Activated naive CD8-positive, alpha-beta T cell treated with anti-CD3 and anti-CD28 coated beads, Interleukin-2, amount 50 U/mL, for 24 hours (primary cell): ENCODE measurements at places on chromosomes 2 and 18.

DNA sequence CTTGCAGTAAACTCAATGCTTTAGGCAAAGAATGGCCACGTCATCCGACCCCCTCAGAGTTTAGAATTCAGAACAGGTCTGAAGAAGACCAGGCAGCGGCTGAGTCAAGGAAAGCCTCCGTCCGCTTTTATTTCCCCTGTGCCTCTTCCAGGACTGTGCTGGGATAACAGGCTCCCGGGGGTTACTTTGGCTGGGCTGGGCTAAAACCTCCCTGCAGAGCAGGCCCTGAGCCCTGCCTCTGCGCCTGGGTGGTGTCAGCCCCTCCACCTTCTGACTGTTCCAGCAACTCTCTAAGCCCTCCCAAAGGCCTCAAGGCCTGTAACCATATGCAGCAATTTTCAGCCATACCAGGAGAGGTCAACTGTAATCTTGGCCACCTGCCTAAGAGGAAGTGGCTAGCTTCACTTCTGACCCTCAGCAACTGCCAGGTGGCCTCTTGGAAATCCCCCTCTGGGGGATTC, 166.5 kb downstream of the RPIA start:
- H3K4me1 ChIP-seq: peaks cover 6% of the 10 kb centered on the region
- H3K27me3 ChIP-seq: peaks cover 4% of the 10 kb centered on the region
- H3K27ac ChIP-seq: peak overlapping the region; percentile 75
- H3K36me3 ChIP-seq: peaks cover 6% of the 10 kb centered on the region

GRCh38 chr18:37779220-37779619, 213.6 kb upstream of the CELF4 start:
- no peak overlapping the region for H3K27ac ChIP-seq
- H3K36me3 ChIP-seq: no peaks in the 10 kb centered on the region
- no peaks in the 10 kb centered on the region for H3K27me3 ChIP-seq
- no peak for DNase-seq
- H3K4me3 ChIP-seq: no peak overlapping the region
- H3K4me1 ChIP-seq: no peaks in the 10 kb centered on the region

DNA sequence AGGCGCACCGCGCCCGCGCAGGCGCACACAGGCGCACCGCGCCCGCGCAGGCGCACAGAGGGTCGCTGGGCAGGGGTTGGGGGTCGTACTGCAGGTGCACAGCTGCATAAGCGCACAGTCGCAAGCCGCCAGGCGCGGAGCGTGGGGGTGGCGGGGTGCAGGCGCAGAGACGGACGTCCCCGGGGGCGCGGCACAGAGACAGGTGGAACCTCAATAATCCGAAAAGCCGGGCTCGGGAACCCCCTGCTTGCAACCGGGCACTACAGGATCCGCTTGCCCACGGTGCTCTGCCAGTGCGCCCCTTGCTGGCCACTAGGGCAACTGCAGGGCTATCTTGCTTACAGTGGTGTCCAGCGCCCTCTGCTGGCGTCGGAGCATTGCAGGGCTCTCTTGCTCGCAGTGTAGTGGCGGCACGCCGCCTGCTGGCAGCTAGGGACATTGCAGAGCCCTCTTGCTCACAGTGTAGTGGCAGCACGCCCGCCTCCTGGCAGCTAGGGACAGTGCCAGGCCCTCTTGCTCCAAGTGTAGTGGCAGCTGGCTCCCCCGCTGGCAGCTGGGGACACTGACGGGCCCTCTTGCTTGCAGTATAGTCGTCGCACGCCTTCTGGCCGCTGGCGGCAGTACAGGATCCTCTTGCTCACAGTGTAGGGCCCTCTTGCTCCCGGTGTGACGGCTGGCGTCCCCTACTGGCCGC, 34.9 kb downstream of the FAM110C start:
- no peaks in the 10 kb centered on the region for H3K36me3 ChIP-seq
- H3K27ac ChIP-seq: no peak overlapping the region
- peak; percentile 72 for DNase-seq
- no peak overlapping the region for H3K4me3 ChIP-seq
- peaks cover 9% of the 10 kb centered on the region for H3K27me3 ChIP-seq
- H3K4me1 ChIP-seq: peaks cover 4% of the 10 kb centered on the region

- no peak for DNase-seq
- no peak overlapping the region for H3K27ac ChIP-seq
These were observed 37.1 kb upstream of the DARS1 start for GRCh38 chr2:136022396-136023146.

DNA sequence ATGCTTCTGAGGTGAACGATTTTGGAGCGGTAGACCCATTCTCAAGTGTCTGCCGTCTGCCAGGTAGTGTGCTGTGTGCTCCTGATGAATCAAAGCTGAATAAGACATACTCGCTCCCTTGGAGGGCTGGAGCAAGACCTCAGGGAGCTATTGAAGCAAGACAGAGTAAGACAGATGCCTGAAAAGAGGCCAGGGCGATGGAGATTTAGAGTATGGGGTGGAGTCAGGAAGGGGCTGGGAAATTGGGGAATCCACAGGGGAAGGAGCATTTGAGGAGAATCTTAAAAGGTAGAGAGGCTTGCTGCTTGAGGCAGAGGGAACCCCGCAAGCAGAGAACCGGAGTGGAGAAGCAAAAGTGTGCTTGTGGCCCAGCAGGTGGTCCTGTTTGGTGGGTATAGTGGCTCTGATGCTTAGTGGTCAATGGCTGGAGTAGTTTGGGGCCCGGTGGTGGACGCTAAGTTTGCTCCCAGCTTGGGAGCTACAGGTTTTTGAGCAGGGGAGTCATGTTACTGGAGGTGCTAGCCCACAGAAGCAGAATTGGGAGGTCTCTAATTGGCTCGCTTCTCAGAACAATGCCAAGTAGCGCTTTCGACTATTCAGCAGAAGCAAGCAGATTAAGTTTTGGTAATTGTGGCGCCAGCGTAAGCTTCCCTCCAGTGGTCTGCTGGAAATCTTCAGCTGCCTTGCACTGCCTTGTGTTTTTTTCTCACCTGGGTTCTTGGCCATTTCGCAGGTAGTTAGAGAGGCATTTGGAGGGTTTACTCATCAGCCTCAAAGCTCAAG, 2.0 kb downstream of the CNNM4 start:
- no peaks in the 10 kb centered on the region for H3K36me3 ChIP-seq
- no peaks in the 10 kb centered on the region for H3K27me3 ChIP-seq
- peak overlapping the region; percentile 51 for H3K27ac ChIP-seq
- H3K4me3 ChIP-seq: peak overlapping the region; percentile 88
- DNase-seq: no peak
- peaks cover 61% of the 10 kb centered on the region for H3K4me1 ChIP-seq

DNA sequence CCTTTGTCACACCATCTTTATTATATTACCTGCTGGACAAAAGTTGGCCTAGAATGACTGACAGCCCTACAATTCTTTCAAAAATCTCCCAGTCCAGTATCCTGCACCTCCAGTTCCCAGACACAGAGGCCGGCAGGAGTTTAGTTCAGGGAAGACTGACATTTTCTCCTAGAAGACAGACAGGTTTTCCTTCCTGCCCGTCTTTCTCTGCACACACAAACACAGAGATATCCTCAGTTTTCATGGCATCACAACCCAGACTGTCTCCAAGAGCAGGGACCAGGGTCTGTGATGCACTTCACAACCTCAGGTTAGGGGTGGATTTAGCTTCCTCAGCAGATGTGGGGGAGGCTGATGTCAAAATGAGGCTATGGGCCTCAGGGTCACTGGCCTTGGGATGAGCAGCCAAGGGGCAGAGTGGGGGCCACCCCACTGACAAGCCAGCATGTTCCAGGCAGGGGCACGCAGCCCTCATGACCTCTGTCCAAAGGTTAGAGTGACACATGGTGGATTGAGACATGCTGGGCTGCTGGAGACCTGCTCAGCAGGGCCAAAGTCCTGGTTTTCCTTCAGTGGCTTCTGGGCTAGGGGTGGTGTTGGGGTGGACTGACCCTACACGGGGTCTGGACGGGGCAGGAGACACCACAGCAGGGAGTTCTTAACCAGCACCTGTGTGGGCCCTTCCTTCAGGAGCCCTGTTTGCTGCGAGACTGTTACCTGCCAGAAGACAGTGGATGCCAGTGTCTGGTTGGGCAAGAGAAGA, 70.5 kb downstream of the SFXN5 start:
- DNase-seq: no peak
- no peak overlapping the region for H3K27ac ChIP-seq
- H3K4me3 ChIP-seq: no peak overlapping the region
- H3K36me3 ChIP-seq: no peaks in the 10 kb centered on the region
- H3K27me3 ChIP-seq: no peaks in the 10 kb centered on the region
- peaks cover 2% of the 10 kb centered on the region for H3K4me1 ChIP-seq

- peak; percentile 14 for DNase-seq
- H3K4me1 ChIP-seq: no peaks in the 10 kb centered on the region
- no peak overlapping the region for H3K4me3 ChIP-seq
- no peak overlapping the region for H3K27ac ChIP-seq
- no peaks in the 10 kb centered on the region for H3K27me3 ChIP-seq
These were observed 108.0 kb downstream of the CDH19 start for GRCh38 chr18:66495844-66496243.

DNA sequence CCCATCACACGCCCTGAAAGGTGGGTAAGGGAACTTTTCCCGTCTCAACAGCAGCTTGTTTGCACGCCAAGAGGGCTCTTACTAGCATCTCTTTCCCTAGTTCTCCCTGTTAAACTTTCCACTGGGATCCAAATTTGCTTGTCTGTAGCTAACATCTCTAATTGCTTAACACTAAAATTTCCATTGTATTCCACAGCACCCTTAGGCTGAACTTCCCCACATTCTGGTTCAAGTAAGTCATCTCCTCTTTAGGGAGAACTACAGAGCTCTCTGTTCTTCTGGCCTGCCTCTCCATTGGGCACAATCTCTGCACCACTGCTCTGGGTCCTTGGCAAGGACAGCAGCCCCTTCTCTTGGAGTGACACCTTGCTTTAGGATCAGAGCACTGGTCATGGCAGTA, 24.0 kb downstream of the UNC50 start:
- peaks cover 31% of the 10 kb centered on the region for H3K4me1 ChIP-seq
- no peaks in the 10 kb centered on the region for H3K27me3 ChIP-seq
- no peak for DNase-seq
- H3K27ac ChIP-seq: peak overlapping the region; percentile 72

DNA sequence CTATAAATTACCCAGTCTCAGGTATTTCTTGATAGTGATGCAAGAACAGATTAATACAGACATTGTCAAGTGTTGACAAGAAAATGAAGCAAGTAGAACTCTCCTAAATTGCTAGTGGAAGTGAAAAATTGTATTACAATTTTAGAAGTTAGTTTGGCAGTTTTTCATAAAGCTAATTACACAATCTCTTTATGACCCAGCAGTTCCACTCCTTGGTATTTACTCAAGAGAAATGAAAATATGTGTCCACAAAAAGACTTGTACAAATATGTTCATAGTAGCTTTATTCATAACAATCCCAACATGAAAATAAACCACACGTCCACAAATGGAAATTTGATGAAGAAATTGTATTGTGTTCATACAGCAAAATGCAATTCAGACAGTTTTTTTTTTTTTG, 49.4 kb downstream of the PDE1A start:
- no peak for DNase-seq
- no peak overlapping the region for H3K4me3 ChIP-seq
- no peaks in the 10 kb centered on the region for H3K27me3 ChIP-seq
- no peaks in the 10 kb centered on the region for H3K36me3 ChIP-seq
- H3K4me1 ChIP-seq: no peaks in the 10 kb centered on the region

DNA sequence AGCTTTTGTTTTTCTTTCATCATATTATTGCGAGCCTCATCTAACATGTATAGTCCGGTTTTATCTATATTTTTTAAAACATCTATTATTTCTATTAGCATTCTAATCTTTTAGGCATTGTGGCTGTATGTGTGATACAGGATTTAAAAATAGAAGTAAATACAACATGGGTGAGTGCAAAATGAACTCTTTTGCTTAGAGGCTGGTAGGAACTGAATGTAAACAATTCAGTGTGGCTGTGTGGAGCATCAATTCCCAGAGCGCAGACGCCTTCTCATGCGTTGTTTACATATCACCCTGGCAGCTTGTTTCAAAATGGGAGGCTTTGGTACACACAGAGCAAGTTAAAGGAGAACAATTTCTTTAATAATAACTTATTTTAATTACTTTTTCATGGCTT, 836 bp downstream of the DTNA start:
- DNase-seq: no peak
- H3K27ac ChIP-seq: no peak overlapping the region
- H3K4me3 ChIP-seq: no peak overlapping the region
- H3K4me1 ChIP-seq: no peaks in the 10 kb centered on the region
- H3K36me3 ChIP-seq: no peaks in the 10 kb centered on the region

DNA sequence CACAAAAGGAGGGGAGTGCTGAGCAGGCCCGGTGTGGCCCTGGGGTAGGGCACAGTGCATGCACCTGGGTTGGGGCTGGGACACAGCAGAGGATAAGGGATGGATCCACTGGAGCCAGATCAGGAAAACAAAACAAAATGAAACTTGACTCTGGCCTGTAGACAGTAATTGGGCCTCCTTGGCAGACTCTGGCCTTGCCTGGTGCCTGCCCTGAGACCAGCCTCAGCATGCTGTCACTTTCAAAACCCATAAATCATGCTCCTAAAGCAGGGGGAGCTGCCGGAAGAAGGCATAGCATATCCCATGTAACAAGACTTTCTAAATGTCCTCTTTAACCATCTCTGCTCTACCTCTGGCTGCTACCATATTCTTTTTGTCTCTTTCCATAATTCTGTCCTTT, 61.1 kb upstream of the IGFBP5 start:
- H3K4me3 ChIP-seq: no peak overlapping the region
- no peaks in the 10 kb centered on the region for H3K36me3 ChIP-seq
- no peak overlapping the region for H3K27ac ChIP-seq
- H3K27me3 ChIP-seq: peaks cover 4% of the 10 kb centered on the region

DNA sequence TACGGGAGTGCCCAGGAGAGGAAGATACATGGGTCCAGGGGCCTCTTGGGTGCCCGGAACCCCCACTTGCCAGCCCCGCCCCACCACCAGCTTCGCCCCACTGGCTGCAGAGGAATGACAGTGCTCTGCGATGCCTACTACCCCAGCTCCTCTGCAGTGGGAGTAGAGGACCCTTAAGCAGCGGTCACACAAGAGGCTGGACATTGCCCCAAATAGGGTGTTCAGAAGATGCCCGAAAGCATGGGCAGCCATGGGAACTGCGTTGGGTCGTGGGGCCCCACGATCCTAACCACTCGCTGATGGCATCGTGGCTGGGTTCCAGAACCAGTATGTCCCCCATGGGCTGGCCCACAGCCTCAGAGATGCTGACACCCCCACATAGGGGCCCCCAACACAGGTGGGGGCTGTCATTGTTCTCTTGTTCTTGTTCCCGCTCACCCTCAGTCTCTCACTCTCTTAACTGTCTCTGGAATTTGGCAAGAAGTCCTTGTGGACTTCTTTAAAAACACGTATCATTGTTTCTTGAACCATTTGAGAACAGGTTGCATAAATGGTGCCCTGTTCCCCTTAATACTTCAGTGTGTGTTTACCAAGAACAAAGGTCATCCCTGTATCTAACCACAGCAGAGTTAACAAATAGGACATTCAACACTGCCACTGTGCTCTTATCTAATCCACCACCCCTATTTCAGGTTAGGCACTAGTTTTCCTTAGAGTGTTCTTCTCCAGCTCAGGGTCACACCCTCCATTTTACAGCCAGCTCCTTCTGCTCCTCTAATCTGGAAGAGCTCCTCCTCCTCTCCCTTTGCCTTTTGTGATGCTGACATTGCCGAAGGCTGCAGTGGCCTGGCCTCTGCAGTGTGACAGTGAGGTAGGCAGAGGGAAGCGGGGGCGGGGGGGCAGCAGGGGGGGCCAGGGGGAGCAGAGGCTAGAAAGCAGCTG, 76.3 kb downstream of the STPG4 start:
- no peaks in the 10 kb centered on the region for H3K27me3 ChIP-seq
- no peak overlapping the region for H3K4me3 ChIP-seq
- H3K36me3 ChIP-seq: no peaks in the 10 kb centered on the region
- peaks cover 1% of the 10 kb centered on the region for H3K4me1 ChIP-seq
